NCI-H1092 (cell line): ENCODE measurements at places on chromosomes 2 and 18.

DNA sequence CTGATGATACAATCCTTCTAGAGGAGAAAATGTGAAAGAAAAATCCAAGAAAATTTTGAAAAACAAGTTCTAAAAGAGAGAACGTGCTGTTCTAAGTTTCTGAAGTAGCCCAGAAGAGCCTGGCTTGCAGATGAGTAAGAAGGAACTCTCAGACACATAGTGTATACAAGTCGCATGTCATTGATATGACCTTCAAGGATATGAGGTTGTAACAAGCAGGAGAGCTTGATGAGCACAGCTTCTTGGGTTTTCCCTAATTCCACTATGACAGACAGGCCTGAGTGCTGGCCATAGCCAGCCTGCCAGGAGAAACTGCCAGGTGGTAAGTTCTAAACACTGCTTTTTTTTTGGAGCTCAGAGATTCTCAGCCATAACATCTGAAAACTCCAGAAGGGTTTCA lies 235.7 kb upstream of the SIX2 start:
- DNase-seq = no peak

- no peak for DNase-seq
These were observed 224.5 kb upstream of the SPOPL start for GRCh38 chr2:138277062-138277461.

GRCh38 chr18:54125429-54125828 lies 99.0 kb downstream of the MBD2 start:
- no peak for DNase-seq

GRCh38 chr2:221943076-221943810 lies 355.6 kb downstream of the PAX3 start:
- no peak for DNase-seq

DNA sequence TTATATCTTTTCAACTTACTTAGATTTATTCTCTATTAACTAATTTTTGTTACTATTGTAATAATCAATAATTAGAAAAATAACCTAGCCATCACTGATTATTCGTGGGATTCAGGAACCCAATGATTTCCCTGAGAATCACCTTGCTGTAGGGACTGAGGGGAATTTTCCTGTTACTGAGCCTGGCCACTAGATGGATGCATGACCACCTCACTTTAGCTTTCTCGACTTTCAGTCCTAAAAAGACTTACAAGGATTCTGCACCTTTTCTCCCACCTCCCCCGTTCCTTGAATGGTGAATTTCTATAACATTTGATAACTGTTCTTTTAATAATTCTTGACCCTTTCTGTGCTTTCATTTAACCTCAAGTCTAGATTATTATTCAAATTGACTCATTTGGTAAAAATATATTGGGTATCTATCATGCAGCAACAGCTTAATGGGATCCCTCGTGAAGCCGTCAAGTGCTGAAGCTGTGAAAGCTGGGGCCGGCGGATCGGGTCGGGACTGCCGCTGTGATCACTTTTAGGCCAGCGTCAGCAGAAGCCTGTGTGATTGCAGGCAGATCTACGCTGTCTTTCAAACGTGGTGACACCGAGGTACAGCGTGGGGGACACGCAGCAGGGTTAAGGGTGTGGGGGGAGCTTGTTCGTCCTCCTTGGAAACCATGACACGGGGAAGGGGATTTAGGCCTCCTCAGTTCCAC lies 38.8 kb upstream of the TMEM18 start:
- no peak for DNase-seq
